Mononuclear cell (primary cell): ENCODE measurements at places on chromosomes 4 and X. TPM values are rescaled to one million over a fixed set of nuclear protein-coding genes. Genes with fewer than 3 reads are reported as not detected.

CT47B1 gene
- total RNA-seq = not detected

LINC00632 gene
- 0.21 TPM for total RNA-seq

ARMCX6 gene
- total RNA-seq = 15.2 TPM

SCOC gene
- 9.3 TPM for total RNA-seq

GPC3 gene
- 0.31 TPM for total RNA-seq

CRLF2 gene
- 0.42 TPM for total RNA-seq

HTRA3 gene
- not detected for total RNA-seq

TRIM2 gene
- 1.7 TPM for total RNA-seq

DDX60 gene
- total RNA-seq = 15.4 TPM

USP27X gene
- total RNA-seq = 2.8 TPM

CTBP1 gene
- total RNA-seq = 125 TPM

XAGE1B gene
- total RNA-seq = not detected

CABS1 gene
- total RNA-seq = not detected

FGF5 gene
- not detected for total RNA-seq

RBM46 gene
- not detected for total RNA-seq

ANKRD17 gene
- 34.4 TPM for total RNA-seq

DMP1 gene
- not detected for total RNA-seq

CT45A1 gene
- total RNA-seq = not detected

CENPVL1 gene
- not detected for total RNA-seq

TBL1X gene
- total RNA-seq = 21.0 TPM

IGFBP7 gene
- total RNA-seq = 16.6 TPM

RASL11B gene
- total RNA-seq = 0.31 TPM

NXF2B gene
- not detected for total RNA-seq

FOXO4 gene
- 14.0 TPM for total RNA-seq

PFKFB1 gene
- total RNA-seq = 0.42 TPM

ODAPH gene
- 0.10 TPM for total RNA-seq

RHOXF2B gene
- total RNA-seq = under 0.01 TPM

ZDHHC15 gene
- total RNA-seq = 0.42 TPM

CDK16 gene
- 95.6 TPM for total RNA-seq

APLN gene
- total RNA-seq = not detected

DRP2 gene
- not detected for total RNA-seq

USP51 gene
- 3.3 TPM for total RNA-seq

FOXR2 gene
- not detected for total RNA-seq

RIBC1 gene
- total RNA-seq = 1.0 TPM

SH2D1A gene
- total RNA-seq = 34.2 TPM

SCML2 gene
- total RNA-seq = 0.63 TPM

CSAG2 gene
- total RNA-seq = not detected

RS1 gene
- not detected for total RNA-seq
